ENCODE measurements at places on chromosomes 16 and 17. TPM values are rescaled to one million over a fixed set of nuclear protein-coding genes. Genes with fewer than 3 reads are reported as not detected.
A peak's percentile ranks its signal among the peaks of the same experiment; 100 is the strongest.

- H3K36me3 ChIP-seq = no peaks in the 10 kb centered on the region
- no peak overlapping the region for H3K4me3 ChIP-seq
- H3K27ac ChIP-seq = peak overlapping the region; percentile 89
- peaks cover 17% of the 10 kb centered on the region for H3K4me1 ChIP-seq
- DNase-seq = peak; percentile 75
Observed at GRCh38 chr16:74868501-74868900, 93.9 kb upstream of the FA2H start.

GRCh38 chr16:47528431-47528830 lies 67.3 kb downstream of the PHKB start:
- H3K27ac ChIP-seq = no peak overlapping the region
- no peaks in the 10 kb centered on the region for H3K36me3 ChIP-seq
- no peak overlapping the region for H3K4me3 ChIP-seq
- DNase-seq = no peak

DNA sequence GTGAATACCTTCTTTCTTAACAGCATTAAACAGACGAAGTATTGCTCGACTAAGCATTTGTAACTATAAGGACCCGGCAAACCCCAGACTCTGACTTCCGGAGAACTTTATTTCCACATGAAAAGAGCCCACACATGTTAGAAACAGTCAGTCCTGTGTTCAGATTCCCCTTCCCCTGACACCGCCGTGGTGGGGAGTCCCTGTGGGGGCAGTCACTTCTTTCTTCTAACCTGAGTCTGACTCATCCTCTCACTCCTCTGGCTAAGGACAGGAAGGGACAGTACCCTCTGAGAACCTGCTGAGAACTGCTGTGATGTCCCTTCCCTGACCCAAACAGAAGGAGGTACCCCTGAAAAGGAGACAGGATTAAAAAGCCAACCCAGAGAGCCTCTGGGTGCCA lies 165.1 kb downstream of the XYLT1 start:
- no peak overlapping the region for H3K27ac ChIP-seq
- no peaks in the 10 kb centered on the region for H3K4me1 ChIP-seq
- H3K27me3 ChIP-seq = no peaks in the 10 kb centered on the region
- H3K36me3 ChIP-seq = no peaks in the 10 kb centered on the region
- DNase-seq = no peak

DNA sequence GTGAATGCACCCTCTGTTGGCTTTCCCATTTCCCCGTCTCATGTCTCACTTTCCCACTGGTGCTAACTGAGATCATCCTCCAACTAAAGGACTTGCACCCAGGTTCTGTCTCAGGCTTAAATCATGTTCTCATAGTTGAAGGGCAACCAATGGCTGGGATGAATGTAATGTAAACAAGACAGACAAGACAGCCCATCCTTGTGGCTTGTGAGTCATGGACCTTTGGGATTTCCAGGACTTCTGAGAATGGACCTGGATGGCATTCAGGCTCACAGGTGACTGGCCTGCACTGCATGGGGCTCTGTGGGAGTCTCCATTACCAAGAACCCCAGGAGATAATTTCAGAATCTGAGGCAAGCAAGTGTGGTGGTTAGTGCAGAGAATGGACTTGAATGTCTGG lies 347.5 kb downstream of the HAPSTR1 start:
- H3K27ac ChIP-seq = no peak overlapping the region
- no peak overlapping the region for H3K4me3 ChIP-seq
- H3K4me1 ChIP-seq = no peaks in the 10 kb centered on the region
- H3K27me3 ChIP-seq = no peaks in the 10 kb centered on the region

DNA sequence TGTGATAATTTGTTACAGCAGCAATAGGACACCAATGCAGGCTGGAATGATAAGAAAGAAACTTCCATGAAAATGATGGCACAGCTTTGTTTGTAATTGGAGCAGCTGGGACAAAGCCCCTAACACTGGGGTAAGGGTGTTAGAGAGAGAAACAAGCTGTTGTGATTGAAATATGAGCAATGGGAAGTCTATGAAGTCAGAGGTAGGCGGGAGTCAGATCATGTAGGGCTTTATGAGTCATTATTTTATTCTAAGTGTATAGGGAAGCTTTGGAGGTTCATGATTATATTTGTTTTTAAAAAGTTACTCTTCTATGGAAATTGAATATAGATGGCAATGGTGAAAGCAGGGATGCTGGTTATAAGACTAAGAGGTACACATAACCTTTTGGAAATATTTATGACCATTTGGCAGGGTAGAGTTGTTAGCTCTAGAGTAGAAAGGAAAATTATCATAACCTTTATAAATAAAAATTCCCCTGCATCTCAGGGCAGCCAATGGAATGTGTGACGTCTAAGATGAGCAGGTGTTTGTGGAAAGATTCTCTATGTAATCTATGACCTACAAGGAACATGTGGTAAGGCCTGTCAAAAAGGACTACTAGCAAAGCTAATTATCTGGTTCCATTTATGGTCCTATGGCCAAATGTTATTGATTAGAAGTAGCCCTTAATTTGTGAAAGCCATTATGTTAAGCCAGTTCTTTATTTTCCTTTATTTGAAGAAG lies 85.6 kb downstream of the KCNJ2 start:
- H3K4me3 ChIP-seq = no peak overlapping the region
- peak; percentile 54 for DNase-seq
- peaks cover 18% of the 10 kb centered on the region for H3K4me1 ChIP-seq
- H3K27me3 ChIP-seq = no peaks in the 10 kb centered on the region
- H3K27ac ChIP-seq = no peak overlapping the region
- H3K36me3 ChIP-seq = no peaks in the 10 kb centered on the region

DNA sequence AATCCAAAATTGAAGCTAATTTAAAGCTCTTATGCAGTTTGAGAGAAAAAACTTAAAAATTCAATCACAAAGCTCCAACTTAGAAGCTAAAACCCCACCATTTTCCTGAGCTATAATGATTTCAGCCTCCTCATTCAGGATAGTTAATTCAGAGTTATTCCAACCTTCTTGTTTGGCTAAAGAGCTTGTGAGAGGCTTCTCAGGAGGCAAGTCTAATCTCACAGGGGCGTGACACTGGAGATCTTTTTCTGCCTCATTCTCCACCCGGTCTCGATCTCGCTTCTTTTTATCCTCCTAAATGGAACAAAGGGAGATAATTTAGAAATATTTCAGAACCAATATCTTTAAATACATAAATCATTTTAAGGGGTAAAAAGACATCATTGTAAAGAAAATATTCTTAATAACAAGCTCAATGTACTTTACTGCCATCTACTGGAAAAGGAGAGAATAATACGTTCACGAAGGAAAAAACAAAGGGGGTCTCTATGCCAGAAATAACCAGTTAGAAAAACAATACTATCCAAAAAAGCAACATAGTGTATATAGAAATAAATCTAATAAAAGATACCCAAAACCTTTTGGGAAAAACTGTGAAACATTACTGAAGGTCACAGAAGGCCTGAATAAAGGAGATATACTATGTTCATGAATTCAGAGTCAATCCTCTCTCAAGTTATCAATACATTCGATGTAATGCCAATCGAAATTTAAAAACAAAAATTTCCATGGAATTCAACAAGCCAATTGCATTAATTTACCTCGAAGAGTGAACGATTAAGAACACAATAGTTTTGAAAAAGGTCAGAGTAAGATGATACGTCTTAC lies 13.9 kb downstream of the BRD7 start:
- H3K27me3 ChIP-seq = no peaks in the 10 kb centered on the region
- no peaks in the 10 kb centered on the region for H3K4me1 ChIP-seq

DNA sequence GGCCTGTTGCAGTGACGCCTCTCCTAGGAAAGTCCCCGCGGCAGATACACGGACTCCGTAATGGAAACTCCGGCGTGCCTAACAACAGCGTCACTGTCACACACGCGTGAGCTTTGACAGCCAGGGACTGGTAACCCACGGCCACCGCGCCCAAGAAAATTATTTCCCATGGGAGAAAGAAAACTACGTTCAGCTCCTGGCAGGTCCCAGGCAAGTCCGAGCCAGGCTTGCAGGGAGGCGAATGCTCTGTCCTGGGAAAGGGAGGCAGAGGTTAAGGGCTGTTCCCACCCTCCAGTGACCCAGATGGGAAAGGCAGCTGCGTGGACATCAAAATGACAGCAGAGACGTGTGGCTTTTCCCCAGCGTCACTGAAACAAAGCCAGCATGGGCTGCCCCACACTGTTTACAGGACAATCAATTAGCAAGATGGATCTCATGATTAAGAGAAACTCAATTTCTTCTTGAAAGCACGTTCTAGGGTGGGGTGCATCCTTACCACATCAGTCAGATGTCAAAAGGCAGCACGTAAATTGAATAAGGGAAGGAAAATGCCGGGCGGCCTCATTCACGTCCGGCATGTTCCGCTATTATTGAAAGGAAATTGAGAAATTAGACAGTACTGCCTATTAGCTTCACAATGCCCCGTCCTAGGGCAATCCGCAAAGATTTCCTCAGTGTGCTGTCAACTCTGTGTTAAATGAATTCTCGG lies 82.5 kb downstream of the NXN start:
- DNase-seq = peak; percentile 41
- H3K36me3 ChIP-seq = no peaks in the 10 kb centered on the region
- H3K4me1 ChIP-seq = peaks cover 9% of the 10 kb centered on the region
- no peak overlapping the region for H3K27ac ChIP-seq

The SHISA9 gene
- total RNA-seq = not detected

DNA sequence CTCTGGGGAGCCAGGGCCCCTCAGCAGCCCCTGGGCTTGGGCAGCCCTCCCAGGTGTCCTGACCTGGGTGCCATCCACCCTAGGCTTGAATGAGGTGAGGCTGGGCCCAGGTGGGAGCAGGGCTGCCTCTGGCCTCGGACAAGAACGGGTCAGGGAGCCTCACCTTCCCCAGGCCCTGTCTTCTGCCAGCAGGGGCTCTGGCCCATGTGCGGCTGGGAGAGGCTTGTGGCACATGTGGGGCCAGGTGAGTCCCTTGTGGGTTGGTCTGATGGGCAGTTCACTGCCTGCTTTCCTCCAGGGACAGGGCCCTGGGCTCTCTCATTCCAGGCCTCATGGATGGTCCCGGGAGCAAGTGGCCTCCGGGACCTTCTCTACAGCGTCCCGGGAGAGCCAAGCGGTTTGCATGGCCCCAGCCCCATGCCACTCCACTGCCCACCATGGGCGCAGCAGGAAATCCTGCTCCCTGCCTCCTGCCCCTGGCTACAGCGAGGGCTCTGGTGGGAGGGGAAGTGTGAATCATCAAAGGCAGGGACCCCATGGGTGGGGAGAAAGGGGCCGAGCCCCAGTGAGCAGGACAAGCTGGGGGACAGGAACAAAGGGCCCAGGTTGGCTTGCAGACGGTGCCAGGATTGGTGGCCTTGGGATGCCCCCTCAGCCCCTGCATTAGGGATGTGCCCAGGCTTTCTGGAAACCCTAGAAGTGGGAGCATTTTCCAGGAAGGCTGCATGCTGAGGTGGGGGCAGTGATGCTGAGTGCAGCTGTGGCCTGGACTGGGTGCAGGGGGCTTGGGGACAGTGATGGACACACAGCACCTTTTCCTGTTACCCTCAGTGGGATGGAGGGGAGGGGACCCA lies 12.2 kb downstream of the VASN start:
- no peak overlapping the region for H3K27ac ChIP-seq
- H3K27me3 ChIP-seq = no peaks in the 10 kb centered on the region
- peaks cover 11% of the 10 kb centered on the region for H3K36me3 ChIP-seq
- H3K4me3 ChIP-seq = no peak overlapping the region
- peak; percentile 37 for DNase-seq

- no peak overlapping the region for H3K27ac ChIP-seq
- no peaks in the 10 kb centered on the region for H3K27me3 ChIP-seq
- H3K36me3 ChIP-seq = no peaks in the 10 kb centered on the region
- H3K4me1 ChIP-seq = peaks cover 4% of the 10 kb centered on the region
- DNase-seq = no peak
Observed at GRCh38 chr17:58337210-58337599, 8.6 kb upstream of the TSPOAP1 start.

The SYCE1L gene
- total RNA-seq = 28.6 TPM

The SCNN1G gene
- not detected for total RNA-seq

GRCh38 chr17:47324224-47325020 lies 667 bp downstream of the EFCAB13 start:
- DNase-seq = peak; percentile 87
- peaks cover 15% of the 10 kb centered on the region for H3K4me1 ChIP-seq
- peak overlapping the region; percentile 52 for H3K4me3 ChIP-seq

DNA sequence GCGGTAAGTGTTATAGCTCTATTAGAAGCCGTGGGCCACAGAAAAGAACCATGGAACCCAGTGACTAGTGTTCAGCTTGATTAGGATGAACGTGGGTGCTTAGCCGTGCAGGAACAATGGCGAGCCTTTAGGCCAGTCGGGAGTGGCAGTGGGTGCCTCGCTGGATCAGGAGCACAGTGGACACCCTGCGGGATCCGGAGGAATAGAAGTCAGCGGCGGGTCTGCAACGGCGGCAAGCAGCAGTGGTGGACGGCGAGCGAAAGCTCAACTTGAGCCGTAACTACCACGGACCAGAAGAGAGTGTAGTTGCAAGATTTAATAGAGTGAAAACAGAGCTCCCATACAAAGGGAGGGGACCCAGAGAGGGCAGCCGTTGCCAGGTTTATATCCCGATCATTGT lies 37.3 kb upstream of the CDH15 start:
- no peaks in the 10 kb centered on the region for H3K36me3 ChIP-seq
- H3K27me3 ChIP-seq = no peaks in the 10 kb centered on the region
- DNase-seq = no peak
- H3K4me1 ChIP-seq = no peaks in the 10 kb centered on the region
- H3K27ac ChIP-seq = no peak overlapping the region

Data from endothelial cell of umbilical vein (primary cell).